ENCODE measurements at places on chromosomes 12 and 14. TPM values are rescaled to one million over a fixed set of nuclear protein-coding genes. Genes with fewer than 3 reads are reported as not detected.

The COL2A1 gene
- 0.12 TPM for total RNA-seq

The KRT6B gene
- not detected for total RNA-seq

The NANOG gene
- total RNA-seq, result not detected

The GNB3 gene
- 1.4 TPM for total RNA-seq

The RTN1 gene
- not detected for total RNA-seq

The HEATR5A gene
- 14.9 TPM for total RNA-seq

The TCL1B gene
- not detected for total RNA-seq

The ASPG gene
- total RNA-seq, result not detected

The NINJ2 gene
- total RNA-seq, result 0.69 TPM

The TBX5 gene
- total RNA-seq, result not detected

The FAM90A1 gene
- total RNA-seq, result 0.21 TPM

The GNG2 gene
- 2.8 TPM for total RNA-seq

The AKAP6 gene
- 0.61 TPM for total RNA-seq

The PPP1R12A gene
- total RNA-seq, result 36.0 TPM

The CCNT1 gene
- 13.0 TPM for total RNA-seq

The SLCO1B1 gene
- total RNA-seq, result 0.63 TPM

The RFX4 gene
- total RNA-seq, result not detected

The TPPP2 gene
- not detected for total RNA-seq

The TSPAN19 gene
- not detected for total RNA-seq

The DDX23 gene
- total RNA-seq, result 74.2 TPM
